ENCODE measurements at places on chromosomes 13 and 19.

DNA sequence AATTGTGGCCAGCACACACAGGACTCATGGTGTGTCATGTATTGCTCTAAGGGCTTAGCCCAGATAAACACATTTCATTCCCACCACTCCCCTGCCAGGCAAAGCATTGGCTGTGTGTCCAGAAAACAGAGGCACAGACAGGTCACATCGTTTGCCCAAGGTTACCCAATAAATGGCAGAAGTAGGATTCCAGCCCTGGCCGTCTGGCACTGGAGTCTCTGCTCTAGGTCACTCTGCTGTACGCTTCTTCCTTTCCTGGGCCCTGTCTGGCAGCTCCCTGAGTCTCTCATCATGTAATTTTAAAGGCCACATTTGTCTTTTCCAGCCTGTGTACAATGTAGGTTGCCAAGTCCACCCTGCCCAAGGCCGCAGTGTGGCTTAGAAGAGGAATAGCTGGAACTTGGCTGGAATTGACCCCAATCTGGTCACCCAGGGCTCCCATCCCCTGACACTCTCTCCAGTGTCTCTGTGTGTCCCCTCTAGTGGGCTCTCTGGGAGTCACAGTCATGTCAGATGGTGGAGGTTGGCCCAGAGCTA lies 264.5 kb upstream of the TSHZ3 start:
- no peak for DNase-seq

DNA sequence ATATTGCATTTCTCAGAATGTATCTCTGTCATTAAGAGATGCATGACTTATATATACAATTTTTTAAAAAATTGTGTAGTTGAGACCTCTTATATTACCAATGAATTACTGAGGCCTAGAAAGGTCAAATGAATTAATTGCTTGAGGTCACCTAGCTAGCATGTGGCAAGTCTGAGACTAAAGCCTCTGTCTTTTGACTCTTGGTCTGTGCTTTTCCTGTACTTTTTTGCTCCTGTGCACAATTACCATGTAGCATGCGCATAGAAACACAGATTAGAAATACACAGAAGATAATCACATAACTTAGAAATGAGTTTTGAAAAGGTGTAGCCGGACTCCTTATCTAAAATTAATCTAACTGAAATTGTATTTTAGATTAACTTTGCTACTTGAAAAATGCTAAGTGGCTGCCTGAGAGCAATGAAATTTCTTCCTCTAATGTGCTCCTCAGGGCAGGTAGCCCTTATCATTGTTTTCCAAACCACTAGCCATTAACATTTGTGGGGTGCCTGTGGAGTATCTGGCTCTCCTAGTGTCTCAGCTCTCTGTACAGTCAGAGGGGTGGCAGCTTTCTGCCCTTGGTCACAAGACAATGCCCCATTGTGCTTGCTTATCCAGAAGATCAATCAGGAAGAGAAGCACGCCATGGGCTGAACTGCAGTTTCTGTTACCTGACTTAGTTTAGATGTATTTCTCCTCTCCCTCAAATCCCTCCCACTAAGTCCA lies 119.6 kb downstream of the RFC3 start:
- DNase-seq: no peak

- no peak for DNase-seq
These were observed 4.3 kb downstream of the LGALS14 start for GRCh38 chr19:39708594-39708993.

DNA sequence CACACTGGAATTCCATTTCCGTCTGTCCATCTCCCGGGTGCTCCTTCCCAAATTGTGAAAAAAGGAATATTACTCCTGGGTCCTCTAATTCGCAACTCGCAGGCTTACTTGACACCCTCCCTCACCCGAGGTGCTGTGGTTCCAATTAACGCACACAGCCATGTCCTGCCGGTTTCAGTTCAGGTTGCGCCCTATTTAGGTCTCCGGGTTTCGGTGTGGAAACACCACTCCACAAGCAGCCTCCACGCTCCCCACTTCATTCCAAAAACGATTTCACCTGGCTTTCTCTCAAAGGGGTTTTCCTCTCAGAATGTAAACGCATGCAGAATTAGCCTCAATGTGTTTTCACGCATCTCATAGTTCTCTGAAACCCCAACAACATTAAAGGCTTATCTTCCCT lies 37.9 kb downstream of the NAXD start:
- DNase-seq: no peak

DNA sequence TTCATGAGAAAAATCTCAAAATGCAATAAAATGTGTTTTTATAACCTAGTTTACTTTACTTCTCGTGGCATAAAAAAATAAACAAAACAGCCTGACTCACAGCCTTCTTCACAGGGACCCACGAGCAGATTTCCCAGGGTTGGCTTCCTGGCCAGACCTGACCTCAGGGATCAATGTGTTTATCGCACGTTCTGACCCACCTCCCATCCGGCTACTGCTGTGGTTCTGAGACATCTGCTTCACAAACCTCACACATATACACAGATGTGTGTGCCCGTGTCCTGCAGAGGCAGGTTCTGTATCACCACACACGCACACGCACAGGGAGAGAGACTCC lies 118.3 kb downstream of the COL4A2 start:
- no peak for DNase-seq

GRCh38 chr13:100594731-100595130 lies 6.1 kb upstream of the GGACT start:
- no peak for DNase-seq

- no peak for DNase-seq
These were observed 18.3 kb downstream of the ZNF100 start for GRCh38 chr19:21749090-21749489.

- no peak for DNase-seq
These were observed 19.5 kb upstream of the SLC39A3 start for GRCh38 chr19:2759362-2759761.

GRCh38 chr13:35916146-35916545 lies 215.0 kb downstream of the DCLK1 start:
- DNase-seq: no peak

DNA sequence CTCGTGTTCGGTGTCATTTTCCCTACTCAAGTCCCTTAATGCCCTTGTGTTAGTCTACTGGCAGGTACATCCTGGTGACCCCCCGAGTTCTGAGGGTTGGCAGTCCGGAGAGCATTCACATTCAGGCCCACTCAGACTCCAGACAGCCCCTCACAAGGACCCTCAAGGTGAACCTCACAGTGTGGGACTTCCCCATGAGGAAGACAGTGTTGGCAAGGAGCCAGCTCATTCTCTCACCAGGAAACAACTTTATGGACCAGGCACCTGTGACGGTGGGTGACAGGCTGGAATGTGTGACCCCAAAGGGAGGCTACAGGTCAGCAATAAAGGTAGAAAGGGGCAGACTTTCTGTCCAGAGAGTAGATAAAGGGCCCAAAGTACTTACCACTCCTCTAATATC lies 24.5 kb downstream of the RDH8 start:
- DNase-seq: no peak

- no peak for DNase-seq
These were observed 146.2 kb downstream of the TNFRSF19 start for GRCh38 chr13:23716401-23716800.

- DNase-seq: peak; percentile 27
These were observed 6.6 kb downstream of the AKT2 start for GRCh38 chr19:40278361-40279035.

DNA sequence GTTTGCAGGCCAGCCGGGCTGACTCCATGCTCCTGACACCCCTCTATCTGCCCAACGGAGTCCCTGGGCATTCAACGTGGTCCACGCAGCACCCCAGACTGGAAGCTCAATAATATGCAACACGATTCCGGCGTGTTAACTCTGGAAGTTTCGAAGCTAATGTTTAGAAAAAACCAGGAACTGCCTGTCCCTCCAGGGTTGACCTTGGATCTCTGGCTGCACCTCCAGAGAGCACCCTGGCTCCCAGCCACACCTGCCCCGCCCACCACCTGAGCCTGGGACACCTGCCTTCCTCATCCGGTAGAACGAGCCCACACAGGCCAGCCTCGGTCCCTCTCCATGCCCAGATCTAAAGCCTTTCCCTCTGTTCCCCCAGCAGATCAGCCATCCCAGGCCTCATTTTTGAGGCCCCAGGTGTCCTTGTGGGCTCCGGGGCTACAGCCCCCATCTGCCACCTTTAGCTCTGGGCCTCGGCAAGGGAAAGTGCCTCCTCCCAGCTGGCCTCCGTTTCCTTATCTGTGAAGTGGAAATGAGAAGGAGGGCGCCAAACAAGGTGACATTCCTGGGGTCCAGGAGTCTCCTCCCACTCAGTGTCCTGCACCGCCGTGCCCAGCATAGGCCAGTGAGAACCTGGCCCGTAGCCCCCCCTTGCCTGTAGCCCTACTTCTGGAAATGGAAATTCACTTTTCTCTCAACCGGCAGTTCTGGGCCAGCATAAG lies 38.7 kb downstream of the KLF2 start:
- DNase-seq: no peak

- DNase-seq: no peak
These were observed 12.8 kb downstream of the IGSF23 start for GRCh38 chr19:44626048-44626624.

GRCh38 chr13:67515895-67516294 lies 285.8 kb upstream of the PCDH9 start:
- no peak for DNase-seq

DNA sequence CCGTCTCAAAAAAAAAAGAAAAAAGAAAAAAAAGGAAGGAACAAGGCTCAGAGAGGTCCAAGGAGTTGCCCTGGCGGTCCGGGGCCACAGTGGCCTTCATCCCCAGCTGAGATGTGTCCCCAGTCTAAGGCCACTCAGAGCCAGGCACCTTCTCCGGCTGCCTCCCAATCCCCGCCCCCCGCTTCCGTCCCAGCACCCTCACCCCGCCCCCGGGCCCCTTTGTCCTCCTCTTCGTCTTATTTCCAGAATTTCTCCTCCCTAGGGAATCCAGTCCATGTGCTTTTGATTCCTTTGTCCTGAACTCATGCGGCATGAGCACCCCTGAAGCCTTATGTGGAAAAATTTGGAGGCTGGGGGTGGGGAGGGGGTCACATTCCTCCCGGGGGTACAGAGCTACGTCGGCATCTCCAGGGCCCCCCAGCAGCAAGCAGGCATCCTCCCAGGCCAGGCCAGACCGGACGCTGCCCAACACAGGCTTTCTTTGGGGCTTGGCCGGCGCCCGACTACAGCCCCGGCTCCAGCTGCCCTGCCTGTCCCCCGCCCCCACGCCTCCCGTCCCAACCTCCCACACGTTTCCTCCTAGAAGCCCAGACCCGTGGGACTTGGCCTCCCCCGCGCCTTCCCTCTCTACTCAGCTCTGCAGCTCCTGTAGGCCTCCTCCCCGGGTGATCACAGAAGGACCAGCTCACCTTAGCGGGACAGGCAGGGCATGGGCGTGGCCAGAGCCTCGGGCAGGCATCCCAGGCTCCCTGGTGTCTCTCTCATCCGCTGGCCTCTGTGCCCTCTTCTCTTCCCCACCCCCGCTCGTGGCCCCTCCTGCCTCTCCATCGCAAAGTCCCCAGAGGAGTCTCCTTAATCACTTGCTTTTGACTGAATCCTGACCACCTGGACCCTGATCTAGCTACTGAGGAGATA lies 17.8 kb upstream of the ADGRE5 start:
- DNase-seq: no peak

GRCh38 chr13:102978168-102978567 lies 88.0 kb downstream of the SLC10A2 start:
- DNase-seq: no peak

- DNase-seq: no peak
These were observed 211.1 kb downstream of the ZIC5 start for GRCh38 chr13:99760456-99760855.

GRCh38 chr19:2132731-2133490 lies 18.5 kb downstream of the AP3D1 start:
- DNase-seq: no peak

- no peak for DNase-seq
These were observed 195.5 kb downstream of the ZNF536 start for GRCh38 chr19:30567536-30568232.

GRCh38 chr19:2699413-2700140 lies 2.9 kb downstream of the GNG7 start:
- no peak for DNase-seq

- DNase-seq: no peak
These were observed 128.0 kb downstream of the DCT start for GRCh38 chr13:94351292-94351990.

- no peak for DNase-seq
These were observed 2812.6 kb downstream of the PCDH9 start for GRCh38 chr13:64417581-64417980.

- no peak for DNase-seq
These were observed 682.4 kb downstream of the UQCRFS1 start for GRCh38 chr19:28530406-28531035.
